ENCODE measurements at places on chromosomes 5 and 9.

GRCh38 chr5:128480906-128481633 lies 57.0 kb downstream of the FBN2 start:
- no peak for DNase-seq

GRCh38 chr5:24005384-24005783 lies 498.0 kb downstream of the PRDM9 start:
- no peak for DNase-seq

- DNase-seq, result no peak
These were observed 169.7 kb downstream of the DTWD2 start for GRCh38 chr5:118818604-118819003.

- DNase-seq, result no peak
These were observed 39.0 kb downstream of the DDX31 start for GRCh38 chr9:132630811-132631210.

DNA sequence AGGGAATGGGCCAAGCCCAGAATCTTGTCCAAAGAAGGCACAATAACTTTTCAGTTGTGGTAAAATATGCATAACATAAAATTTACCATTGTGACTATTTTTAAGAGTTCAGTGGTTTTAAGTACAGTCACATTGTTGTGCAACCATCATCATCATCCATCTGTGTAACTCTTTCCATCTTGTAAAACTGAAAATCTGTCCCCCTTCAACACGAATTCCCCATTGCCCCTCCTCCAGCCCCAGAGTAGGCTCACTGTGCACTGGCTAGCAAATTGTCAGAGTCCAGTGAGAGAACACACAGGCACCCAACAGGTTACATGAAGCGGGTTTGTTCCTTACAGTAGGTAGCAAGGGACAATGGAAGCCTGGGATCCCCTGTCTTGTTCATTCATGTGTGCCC lies 13.7 kb downstream of the BARX1 start:
- DNase-seq, result no peak

- DNase-seq, result no peak
These were observed 93.3 kb upstream of the PCSK5 start for GRCh38 chr9:75797085-75797580.

DNA sequence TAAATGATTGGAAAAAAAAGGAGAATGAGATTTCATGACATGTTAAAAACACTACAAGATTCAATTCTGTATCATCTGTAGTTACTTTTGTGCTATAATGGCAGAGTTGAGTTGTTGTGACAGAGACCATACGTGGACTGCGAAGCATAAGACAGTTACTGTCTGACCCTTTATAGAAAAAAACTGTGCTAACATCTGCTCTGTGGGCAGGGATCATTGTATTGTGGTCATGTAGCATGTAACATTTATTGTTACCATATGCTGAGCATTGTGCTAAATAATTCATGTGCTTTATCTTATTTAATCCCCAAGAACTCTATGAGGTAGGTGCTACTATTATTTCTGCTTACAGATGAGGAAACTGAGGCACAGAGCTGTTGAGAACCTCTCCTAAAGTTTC lies 147.3 kb upstream of the HMHB1 start:
- no peak for DNase-seq

GRCh38 chr5:90037646-90038045 lies 371.9 kb downstream of the CETN3 start:
- no peak for DNase-seq

- no peak for DNase-seq
These were observed 1153.0 kb upstream of the CDH18 start for GRCh38 chr5:21140987-21141386.

GRCh38 chr9:22173908-22174307 lies 164.8 kb upstream of the CDKN2B start:
- no peak for DNase-seq

DNA sequence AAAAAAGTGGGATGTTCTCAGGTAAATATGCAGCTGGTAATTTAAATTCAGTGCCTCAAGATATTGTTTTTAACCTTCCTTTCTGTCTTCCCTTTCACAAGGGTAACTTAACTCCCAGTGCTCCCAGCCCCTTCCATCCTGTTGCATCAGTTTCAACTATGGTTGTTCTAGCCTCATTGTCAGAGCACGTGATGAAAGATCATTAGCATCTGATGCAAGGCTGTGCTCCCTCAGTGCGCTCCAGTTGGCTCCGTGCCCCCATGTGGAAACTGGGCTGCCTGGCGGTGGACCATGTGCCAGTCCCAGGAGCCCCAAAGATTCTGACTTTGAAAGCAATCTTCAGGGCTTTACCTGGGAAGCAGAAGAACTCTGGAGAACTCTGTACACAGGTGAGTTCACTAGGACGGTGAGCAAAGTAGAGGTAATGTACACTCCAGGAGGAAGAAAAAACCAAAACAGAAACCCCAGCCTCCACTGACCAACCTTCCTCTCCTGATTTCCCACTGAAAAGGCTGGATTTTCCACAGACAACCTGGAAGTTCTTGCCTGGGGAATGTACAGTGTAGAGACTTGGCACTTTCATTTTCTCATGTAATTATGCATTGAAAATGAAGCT lies 96.9 kb downstream of the SLC1A3 start:
- no peak for DNase-seq

- no peak for DNase-seq
These were observed 265.5 kb upstream of the ADAMTSL1 start for GRCh38 chr9:18208166-18209059.

GRCh38 chr9:35756275-35757225 lies 2.5 kb upstream of the MSMP start:
- DNase-seq, result peak; percentile 58

DNA sequence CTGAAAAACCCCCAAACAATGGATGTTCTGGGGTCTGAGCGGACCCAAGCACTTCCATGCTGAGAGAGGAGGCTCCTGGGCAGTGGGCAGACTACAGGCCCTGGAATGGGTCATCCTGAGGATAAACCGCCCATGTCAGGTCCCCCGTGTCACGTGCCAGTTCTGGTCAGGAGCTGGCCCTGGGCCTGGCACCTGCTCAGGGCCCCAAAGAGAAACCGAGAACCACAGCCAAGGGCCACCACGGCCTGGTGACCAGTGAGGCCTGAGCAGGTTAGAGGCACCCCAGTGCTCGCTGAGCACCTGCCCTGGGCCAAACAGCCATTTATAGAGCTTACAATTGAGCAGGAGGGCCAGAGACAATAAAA lies 15.8 kb downstream of the LMAN2 start:
- DNase-seq, result no peak

DNA sequence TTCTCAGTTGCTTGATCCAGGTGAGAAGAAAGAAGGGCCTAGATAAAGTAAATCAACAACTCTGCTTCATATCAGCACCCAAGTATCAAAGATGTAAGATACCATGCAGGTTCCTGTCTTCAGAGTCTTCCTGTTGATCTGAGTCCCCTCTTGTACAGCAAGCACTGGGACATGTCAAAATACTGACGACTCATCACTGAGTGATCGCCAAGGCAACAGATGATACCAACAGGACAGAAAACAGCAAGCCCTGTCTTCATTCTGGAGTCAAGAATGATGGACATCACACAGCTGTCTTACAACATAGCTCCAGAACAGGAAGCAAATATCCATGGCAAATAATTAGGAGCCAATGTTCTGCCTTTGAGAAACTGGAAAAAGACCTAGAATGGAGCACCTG lies 83.7 kb downstream of the TARS1 start:
- DNase-seq, result no peak

- no peak for DNase-seq
These were observed 37.5 kb upstream of the SH3TC2 start for GRCh38 chr5:149100331-149100730.

DNA sequence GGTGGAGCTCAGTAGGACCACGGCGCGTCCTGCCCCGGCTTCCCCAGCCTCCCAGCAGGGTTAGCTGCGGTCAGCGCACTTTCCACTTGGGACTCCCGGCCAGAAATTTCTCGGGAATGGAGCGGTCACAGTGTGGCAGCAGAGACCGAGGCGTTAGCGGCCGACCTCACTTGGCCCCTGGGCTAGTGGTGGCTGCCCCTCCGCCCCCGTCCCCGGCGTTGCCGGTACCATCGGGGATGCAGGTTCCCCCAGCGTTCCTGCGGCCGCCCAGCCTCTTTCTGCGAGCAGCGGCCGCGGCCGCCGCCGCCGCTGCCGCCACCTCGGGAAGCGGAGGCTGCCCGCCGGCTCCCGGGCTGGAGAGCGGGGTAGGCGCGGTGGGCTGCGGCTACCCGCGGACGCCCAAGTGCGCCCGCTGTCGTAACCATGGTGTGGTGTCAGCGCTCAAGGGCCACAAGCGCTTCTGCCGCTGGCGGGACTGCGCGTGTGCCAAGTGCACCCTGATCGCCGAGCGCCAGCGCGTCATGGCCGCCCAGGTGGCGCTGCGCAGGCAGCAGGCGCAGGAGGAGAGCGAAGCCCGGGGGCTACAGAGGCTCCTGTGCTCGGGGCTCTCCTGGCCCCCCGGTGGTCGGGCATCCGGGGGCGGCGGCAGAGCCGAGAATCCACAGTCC lies 460 bp downstream of the DMRTA1 start:
- DNase-seq, result no peak

GRCh38 chr9:99085949-99086948 lies 18.7 kb upstream of the TGFBR1 start:
- DNase-seq, result no peak

DNA sequence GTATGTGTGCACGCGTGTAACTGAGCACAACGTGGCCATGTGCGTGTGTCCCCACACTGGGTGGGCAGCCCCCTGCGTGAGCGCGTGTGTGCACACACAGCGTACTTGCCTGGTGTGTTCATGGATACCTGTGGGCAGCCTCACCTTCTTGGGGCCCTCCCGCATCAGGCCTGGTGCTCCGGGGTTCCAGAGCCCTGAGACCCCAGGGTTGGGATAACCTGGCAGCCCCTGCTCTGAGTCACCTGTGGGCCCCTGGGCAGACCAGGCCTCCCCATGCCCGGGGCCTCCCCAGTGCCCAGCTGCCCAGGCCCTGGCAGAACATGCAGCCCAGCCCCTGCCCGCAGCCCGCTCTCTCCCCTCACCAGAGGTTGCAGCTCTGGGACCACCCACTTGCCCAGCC lies 25.2 kb downstream of the LHX3 start:
- DNase-seq, result no peak

DNA sequence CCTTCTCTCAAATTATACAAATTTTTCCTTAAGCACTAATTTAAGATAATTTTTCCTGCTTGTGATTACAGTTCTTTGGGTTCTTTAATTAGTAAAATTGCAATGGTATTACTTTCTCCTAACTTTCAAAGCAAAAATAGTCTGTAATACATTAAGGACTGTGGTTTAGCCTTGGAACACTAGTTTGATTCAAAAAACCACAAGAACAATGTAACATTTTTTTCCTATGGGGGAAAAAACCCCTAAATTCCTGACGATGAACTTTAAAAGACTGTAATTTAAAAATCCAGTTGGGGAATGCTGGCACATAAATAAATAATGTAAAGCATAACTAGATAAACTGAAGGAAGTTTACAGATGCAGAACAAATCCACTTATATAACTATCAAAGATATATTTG lies 65.3 kb downstream of the CDC14B start:
- DNase-seq, result no peak

DNA sequence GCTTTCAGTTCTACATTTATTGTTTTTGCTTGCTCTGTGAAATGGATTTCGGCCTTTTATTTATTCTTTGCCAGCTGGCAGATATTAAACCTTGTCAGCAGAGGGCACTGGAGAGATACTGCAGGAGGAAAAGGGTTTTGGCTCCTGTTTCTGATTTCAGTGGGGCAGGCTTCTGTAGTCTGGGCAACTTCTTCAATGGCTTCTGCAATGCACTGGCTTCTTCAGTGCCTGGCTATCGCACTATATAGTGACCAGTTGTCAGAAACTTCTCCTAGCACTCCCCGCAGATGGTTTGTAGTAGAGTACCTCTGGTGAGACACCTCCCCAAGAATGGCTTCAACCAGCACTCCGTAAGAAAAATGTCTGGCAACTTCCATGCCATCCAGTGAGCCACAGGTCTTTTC lies 3.2 kb upstream of the NFX1 start:
- DNase-seq, result no peak

GRCh38 chr5:54867310-54867944 lies 118.0 kb downstream of the ESM1 start:
- DNase-seq, result no peak

GRCh38 chr5:2750026-2750757 lies 1.3 kb downstream of the IRX2 start:
- no peak for DNase-seq
